Midbrain (tissue), 1 donor: ENCODE measurements at places on chromosomes 1 and 21.

GRCh38 chr1:204493145-204493983, 1.2 kb downstream of the PIK3C2B start:
- no peak for DNase-seq

DNA sequence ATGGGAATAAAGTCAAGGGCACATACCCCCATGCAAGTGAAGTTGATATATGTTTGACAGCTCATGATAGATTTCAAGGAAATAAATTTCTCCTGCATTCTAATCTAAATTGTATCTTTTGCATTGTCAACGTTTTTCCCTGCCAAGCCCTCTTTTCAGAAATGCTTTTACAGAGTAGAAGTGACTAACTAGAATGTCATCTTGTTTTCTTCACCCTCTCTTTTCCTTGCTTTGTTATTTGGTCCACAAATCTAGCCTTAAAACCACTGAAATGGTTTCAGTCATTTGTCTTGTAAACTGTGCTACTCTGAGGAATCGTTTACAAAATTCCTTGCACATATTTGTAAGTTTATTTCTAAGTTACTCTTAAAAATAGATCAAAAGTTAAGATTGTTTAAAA, 600.8 kb upstream of the CXADR start:
- no peak for DNase-seq

- DNase-seq, result no peak
These were observed 203.9 kb upstream of the PROX1 start for GRCh38 chr1:213783893-213784292.

DNA sequence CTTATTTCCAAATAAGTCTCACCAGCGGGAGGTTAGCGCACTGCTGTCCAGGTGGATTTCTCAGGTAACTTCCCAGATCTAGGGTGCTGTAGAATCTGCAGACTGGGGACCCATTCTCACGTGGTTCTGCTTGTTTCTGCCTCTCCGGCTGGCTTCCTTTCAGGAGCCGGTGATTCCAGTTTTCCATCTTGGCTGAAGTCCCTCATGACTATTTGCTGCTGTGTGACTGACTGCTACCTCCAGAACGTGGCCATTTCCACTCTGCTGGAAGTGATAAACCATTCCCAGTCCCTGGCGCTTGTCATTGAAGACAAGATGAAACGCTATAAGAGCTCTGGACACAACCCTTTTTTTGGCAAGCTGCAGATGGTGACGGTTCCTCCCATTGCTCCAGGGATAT, 76.0 kb downstream of the DOP1B start:
- no peak for DNase-seq

GRCh38 chr1:231827337-231828105, 200.9 kb downstream of the DISC1 start:
- no peak for DNase-seq

DNA sequence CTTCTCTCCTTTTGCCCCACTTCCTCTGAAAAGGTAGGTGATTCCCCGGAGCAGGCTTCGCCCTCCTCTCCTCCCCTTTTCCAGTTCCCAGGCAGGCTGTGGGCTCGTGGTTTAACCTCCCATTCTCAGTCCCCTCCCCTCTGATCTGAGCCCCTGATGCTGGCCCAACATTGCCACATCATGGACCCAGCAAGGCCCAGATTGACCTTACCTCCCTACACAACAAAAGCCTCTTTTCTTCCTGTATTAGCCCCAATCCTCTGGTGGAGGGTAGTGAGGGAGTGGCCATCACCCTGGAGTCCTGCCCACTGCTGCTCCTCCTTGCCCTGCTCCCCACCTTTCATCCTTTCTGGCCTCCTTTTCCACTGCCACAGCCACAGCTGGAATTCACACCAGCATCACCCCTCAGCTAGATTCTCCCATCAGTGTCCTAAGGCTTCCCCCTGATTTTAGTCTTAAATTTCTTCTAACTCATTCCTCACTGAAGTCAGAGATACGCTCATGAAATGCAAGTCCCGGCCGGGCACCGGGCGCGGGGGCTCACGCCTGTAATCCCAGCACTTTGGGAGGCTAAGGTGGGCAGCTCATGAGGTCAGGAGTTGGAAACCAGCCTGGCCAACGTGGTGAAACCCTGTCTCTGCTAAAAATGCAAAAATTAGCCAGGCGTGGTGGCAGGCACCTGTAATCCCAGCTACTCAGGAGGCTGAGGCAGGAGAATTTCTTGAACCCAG, 7.0 kb upstream of the ZBTB48 start:
- no peak for DNase-seq

- no peak for DNase-seq
These were observed 21.3 kb downstream of the SYDE2 start for GRCh38 chr1:85179522-85179921.

DNA sequence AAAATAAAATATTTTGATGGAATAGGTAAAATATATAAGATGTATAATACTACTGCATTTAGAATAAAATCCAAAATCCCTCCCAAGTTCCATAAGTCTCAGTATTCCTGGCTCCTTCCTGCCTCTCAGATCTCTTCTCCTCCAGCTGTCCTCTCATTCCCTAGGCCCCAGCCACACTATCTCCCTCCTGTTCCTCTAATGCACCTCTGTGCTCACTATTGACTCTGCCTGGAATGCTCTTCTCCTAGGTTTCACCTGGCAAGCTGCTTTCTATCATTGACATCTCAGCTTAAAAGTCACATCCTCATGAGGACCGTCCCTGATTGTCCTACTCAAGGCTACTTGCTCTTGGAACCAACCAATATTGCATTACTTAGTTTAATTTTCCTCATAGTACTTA, 7.2 kb downstream of the NME7 start:
- DNase-seq, result no peak

DNA sequence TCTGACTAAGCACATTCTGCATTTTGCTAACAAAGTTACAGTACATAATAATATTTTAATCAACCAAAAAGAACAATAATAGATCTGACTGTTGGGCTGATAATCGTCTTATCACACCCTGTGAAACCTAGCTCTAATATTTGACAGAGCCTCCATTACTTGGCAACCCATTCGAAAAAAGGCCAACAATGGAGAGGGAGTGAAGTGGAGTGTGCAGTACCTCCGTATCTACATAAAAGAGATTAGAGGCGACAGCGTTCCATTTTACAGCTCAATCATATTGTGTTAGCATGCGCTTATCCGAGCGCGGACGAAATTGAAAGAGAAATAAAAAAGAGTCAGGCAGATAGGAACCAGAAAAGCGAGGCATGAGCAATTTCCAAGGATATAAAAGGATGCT, 137.3 kb upstream of the USH2A start:
- no peak for DNase-seq

DNA sequence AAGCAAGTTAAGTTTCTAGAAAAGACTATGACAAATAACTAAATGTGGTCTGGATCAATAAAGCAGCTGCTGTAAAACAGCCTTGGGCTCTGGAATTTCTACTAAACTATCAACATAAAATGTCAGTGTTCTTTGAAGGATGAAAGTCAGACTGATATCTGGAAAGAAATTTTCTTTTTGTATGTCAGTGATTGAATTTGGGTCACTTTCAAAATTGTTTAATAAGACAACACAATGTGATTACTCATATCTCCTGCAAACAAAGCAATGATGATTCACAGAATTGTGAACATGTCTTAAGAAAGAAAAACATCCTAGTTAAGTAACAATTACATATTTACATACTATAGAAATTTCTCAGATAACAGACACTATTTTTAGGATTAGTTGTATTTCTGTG, 826.4 kb downstream of the PLA2G4A start:
- DNase-seq, result no peak

DNA sequence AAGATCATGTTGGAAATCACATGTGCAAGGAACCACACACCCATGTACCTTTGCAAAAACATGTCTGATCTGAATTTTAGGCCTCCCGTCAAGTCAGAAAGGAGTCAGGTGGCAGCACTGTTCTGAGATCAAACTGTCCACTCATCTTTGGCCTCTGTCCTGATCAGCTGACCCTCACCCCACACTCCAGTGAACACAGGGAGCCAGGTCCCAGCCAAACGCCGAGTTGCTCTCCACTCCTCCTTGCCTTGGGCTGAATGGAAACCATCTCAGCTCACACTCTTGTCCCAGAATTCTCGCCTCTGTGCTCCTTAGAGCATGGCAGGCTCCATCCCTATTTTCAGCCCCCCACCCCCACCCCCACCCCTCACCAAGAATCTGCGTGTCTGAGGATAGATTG, 4.6 kb upstream of the RNF186 start:
- DNase-seq, result no peak

GRCh38 chr1:227299688-227300087, 18.6 kb downstream of the CDC42BPA start:
- DNase-seq, result no peak

DNA sequence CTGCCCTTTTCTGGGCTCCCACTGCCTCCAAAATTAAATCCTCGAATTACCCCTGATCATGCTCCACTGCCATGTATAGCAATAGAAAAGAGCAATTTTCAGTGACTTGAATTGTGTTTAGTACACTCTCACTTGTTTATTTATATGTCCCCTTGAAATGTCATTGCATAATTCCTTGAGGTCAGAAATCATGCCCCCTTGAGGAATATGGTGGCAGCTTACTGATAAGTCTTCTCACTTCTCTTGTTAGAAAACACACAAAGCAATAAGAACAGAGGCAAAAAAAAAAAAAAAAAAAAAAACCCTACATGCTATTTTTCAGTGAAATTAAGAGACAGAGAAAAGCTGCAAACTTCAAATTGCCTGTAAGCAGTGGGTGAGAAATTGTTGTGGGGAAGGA, 37.5 kb downstream of the GPR88 start:
- DNase-seq, result no peak

- no peak for DNase-seq
These were observed 57.5 kb upstream of the RBM15 start for GRCh38 chr1:110281363-110282290.

GRCh38 chr21:43913928-43914327, 48.9 kb downstream of the AGPAT3 start:
- no peak for DNase-seq

DNA sequence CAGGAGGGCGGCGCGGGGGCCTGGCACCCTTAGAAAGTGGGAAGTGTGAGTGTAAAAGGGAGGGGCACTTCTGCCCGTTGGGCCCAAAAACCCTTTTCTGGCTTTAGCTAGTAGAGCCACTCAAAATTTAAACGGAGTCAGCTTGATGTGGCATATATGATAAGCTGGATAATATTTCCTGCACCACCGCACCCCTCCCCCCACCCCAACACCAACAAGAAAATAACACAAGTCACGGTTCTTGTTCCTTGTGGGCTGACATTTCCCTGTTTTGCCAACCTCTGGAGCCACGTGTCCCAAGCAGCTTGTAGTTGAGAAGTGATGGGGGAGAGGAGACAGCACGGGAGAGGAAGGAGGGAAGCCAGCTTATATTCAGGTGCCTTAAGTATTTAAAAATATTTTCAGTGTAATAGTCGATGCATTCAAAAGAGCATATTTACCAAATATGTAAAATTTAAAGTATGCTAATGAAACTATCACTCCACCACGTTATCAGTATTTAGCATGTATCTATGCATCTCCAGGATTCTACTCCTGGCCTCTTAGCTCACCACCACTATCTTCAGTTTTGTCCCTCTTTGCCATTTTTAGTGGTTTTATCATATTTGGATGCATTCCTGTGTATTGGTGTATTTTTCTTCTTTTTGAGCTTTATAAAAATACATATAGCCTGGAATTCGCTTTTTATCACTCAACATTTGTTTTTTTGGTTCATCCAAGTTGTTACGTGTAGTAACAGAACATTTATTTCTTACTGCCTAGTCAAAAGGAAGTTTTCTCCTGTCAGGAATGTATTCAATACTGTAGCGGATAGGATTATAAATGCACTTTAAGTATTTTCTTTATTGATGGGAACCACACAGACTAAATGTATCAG, 773 bp upstream of the DDX59 start:
- DNase-seq, result peak; percentile 73

GRCh38 chr1:7587773-7588456, 183.2 kb upstream of the VAMP3 start:
- DNase-seq, result no peak

DNA sequence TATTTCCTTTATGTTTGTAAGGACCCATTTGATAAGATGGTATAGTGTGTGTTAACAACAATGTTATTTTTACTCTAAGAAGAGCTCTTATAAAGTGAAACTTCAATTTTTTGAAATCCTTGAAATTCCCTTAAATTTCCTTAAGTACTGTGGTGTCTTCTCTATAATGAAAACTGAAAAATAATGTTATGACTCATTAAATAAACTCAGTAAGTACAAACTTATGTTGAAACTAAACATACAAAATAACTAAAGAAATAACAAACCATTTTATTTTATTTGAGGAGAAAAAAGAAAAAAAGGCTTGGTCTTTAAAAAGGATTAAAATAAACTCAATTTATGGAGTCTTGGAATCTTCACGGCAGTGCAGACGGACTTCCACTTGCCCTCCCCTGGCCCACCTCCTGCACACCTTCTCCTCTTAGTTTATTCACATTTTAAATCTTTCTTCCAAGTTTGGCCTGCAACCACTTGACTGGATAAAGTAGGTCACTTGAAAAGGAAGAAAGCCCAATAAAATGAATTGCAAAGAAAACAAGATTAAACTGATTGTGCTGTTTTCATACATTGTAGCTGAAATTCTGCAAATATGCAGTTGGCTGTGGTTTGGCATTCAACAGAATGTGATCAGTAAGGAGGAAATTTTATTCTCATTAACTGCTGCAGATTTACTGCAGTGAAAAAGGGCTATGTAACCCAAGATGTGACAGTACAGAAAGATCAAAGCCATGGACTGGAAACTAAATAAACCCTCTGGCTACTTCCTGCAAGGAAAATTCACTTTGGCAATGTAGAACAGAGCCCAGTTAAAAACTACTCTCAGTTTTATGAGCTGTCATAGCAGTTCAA, 48.5 kb upstream of the SCYL3 start:
- DNase-seq, result no peak

GRCh38 chr1:923131-923990, at the start of gene SAMD11:
Gene SAMD11 (plus strand): TSS chr1:923923. CDS start chr1:924432, 509 bp downstream.
- DNase-seq, result peak; percentile 73

GRCh38 chr1:42978317-42979035, 19.8 kb upstream of the SLC2A1 start:
- no peak for DNase-seq

- DNase-seq, result no peak
These were observed 34.8 kb upstream of the CD101 start for GRCh38 chr1:116966791-116967190.

- DNase-seq, result peak; percentile 32
These were observed at the start of gene SPOCD1 for GRCh38 chr1:31815752-31816500. Gene SPOCD1 (minus strand): TSS chr1:31816022. CDS start chr1:31815333, 689 bp downstream.

- DNase-seq, result peak; percentile 93
These were observed 11.2 kb downstream of the PTPRF start for GRCh38 chr1:43541721-43542401.
